ENCODE measurements at places on chromosomes 2 and 18. TPM values are rescaled to one million over a fixed set of nuclear protein-coding genes. Genes with fewer than 3 reads are reported as not detected.

The FHOD3 gene
- total RNA-seq = 4.8 TPM

DNA sequence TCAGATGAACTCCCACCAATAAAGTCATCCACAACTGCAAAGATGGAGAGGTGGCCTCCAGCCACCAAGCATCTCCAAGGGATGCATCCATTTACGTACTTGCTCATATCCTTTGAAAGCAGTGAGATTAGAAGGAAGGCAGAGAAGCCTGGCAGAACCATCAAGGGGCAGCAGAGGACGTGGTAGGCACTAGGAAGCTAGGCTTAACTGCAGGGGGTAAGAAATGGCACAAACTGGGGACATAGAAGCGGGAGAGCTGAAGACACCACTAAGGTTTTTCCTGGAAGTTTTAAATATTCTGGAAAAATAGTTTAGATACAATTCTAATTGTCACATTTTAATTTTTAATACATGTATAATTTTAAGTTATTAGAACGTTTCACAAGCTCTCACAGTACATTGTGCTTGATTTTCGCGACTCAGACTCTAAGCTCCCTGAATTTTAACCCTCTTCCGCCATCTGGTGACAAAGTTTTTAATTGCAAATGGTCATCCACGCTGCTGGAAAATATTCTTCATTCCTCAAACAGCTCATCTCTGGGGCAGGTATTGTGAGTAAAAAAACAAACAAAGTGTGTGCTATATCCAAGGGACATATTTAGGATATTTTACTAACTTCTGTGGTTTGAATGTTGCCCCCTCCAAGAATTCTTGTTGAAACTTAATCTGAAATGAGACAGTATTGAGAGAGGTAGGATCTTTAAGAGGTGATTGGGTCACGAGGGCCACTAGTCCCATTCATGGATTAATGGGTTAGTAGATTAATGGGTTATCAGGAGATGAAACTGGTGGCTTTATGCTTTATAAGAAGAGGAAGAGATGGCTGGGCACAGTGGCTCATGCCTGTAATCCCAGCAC lies 1.6 kb upstream of the PSTPIP2 start:
- no peak for DNase-seq

GRCh38 chr2:9844036-9844483 lies 786 bp downstream of the TAF1B start:
- DNase-seq = no peak

DNA sequence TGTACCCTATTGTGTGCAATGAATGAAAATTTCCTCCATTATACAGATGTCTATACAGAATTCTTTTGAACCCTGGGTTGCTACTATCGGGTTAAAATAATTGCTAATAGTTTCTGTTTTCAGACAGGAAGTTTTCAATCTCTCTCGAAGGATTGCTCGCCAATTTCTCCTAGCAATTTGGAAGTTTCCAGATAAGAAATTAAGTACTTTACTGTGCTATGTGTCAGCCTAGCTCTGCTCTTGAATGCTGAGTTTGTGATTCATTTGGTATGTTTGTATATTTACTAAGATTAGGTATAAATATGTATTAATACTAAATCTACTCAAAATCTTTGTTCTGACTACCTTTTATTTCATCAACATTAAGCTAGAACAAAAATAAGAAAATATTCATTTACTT lies 74.6 kb upstream of the ARL5A start:
- DNase-seq = no peak

DNA sequence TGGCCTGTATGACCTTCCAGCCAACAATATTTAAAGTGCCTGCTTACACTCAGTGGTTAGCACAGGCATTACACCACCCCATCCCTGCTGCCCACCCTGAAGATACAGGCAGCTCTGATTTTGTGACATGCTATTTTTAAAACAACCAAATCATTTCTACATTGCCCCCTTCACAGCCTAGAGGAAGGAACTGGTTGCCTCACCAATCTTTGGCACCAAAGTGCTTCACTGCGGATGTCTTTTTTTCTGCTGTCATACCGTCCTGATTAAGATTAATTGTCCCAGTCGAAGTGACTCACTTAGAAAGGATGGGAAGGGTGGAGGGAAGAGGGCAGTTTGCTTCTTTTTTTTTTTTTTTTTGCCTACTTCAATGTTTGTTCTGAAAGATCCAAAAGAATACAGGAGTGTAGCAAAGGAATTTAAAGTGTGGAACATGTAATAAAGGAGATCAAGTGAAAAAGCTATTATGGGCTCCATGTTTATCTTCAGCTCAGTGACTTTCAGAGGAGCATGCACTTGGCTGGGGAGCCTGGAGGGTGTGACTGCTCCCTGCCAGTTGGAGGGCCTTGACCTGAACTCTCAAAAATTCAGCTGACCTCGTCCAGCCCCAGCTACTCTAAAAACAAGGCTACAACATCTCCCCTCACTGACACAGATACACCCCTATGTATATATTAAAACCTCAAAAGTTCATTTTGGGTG lies 501.1 kb upstream of the TNP1 start:
- DNase-seq = no peak
